ENCODE measurements at places on chromosomes 1 and 21. TPM values are rescaled to one million over a fixed set of nuclear protein-coding genes. Genes with fewer than 3 reads are reported as not detected.

GBP5 gene
- 0.72 TPM for total RNA-seq

OR6K3 gene
- not detected for total RNA-seq

RBBP4 gene
- 147 TPM for total RNA-seq

NSUN4 gene
- total RNA-seq: 20.9 TPM

DCST1 gene
- not detected for total RNA-seq

ZSWIM5 gene
- total RNA-seq: 1.4 TPM

TNNI3K gene
- total RNA-seq: 2.7 TPM

TNFSF4 gene
- 1.9 TPM for total RNA-seq

FCER1G gene
- total RNA-seq: 4.4 TPM

SYT14 gene
- 1.0 TPM for total RNA-seq

SLAMF7 gene
- 0.41 TPM for total RNA-seq

HES3 gene
- not detected for total RNA-seq

CBR1 gene
- 49.4 TPM for total RNA-seq

GPATCH4 gene
- total RNA-seq: 14.5 TPM

SELP gene
- 7.2 TPM for total RNA-seq

IL19 gene
- not detected for total RNA-seq

DCDC2B gene
- total RNA-seq: not detected

GCSAML gene
- 0.72 TPM for total RNA-seq

THBS3 gene
- 61.0 TPM for total RNA-seq

BGLAP gene
- 1.0 TPM for total RNA-seq

UQCRHL gene
- total RNA-seq: 1.1 TPM

TNFAIP8L2 gene
- total RNA-seq: 2.7 TPM

AMY1B gene
- not detected for total RNA-seq

CLCN6 gene
- 16.3 TPM for total RNA-seq

ATP6V1G3 gene
- total RNA-seq: not detected

UCHL5 gene
- total RNA-seq: 52.4 TPM

LCE1F gene
- total RNA-seq: not detected

UBE4B gene
- 32.2 TPM for total RNA-seq

CNR2 gene
- not detected for total RNA-seq

DIRAS3 gene
- total RNA-seq: 10.3 TPM

KRTAP12-2 gene
- total RNA-seq: not detected

MAGI3 gene
- 31.1 TPM for total RNA-seq

SELL gene
- total RNA-seq: 4.3 TPM

FCRL2 gene
- 0.10 TPM for total RNA-seq

ST6GALNAC3 gene
- total RNA-seq: 6.5 TPM

Data from tongue (tissue), 3 donors.